GM12865 (cell line): ENCODE measurements at places on chromosomes 3 and 15.

DNA sequence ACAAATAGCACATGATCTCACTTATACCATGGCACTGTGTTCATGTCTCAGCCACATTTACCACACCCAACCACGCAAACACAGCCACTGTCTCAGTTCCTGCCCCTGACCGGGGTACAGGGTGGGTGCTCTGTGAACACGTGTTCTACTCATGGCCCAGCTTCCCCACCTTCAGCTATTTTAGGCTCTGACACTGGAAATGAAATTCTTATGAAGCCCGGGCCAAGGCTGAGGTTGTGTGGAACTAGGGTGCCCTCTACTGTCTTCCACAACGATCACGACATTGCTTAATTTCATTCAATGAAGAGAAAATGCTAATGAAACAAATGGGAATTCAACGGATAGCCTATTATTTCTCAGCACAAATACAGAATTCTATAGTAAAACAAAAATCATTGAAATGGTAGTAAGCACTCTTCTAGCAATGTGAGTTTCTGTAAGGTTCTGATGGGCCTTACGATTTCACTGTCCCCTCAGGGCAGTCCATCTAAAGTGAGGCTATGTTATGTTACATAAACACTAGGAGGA, 2.1 kb upstream of the GABRA5 start:
- DNase-seq: no peak

GRCh38 chr3:81676706-81677456, 84.6 kb downstream of the GBE1 start:
- DNase-seq: no peak

DNA sequence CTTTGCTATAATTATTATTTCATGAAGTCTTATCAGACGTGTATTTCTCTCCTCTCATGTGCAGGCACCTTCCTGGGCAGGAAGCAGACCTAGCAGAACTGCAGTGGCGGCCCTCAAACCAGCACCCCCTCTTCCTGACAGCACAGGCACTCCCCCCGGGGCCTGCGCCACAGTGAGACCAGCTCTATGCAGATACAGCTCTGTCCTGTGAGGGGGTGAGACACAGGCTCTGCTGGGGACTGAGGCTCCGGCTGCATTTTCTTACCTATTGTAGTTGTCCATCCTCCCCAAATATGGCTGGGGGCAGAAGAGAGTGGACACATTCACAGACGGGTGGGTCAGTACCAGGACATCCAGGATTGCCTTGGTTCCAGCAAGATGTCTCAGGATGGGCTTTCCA, 5.0 kb downstream of the CISH start:
- no peak for DNase-seq

DNA sequence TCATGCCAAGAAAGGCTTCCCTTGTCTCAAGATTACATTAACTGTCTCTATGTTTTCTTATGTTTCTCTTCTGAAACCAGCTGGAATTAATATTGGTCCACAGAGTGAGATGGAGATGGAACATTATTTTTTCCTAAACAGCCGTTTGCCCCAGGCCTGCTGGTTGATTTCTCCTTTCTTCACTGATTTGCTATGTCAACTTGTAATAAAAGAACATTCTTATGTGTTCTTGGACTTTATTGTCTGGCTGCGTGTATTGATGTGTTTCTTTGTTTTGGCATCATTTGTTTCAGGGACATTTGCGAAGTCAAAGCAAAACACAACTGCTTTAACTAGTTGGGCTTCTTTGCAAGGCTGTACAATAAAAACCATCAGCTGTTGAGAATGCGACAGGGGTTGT, 168.5 kb downstream of the FAM43A start:
- DNase-seq: no peak

- DNase-seq: no peak
These were observed 199.3 kb downstream of the TNIK start for GRCh38 chr3:171260899-171261298.

GRCh38 chr3:41681479-41681878, 280.4 kb downstream of the ULK4 start:
- no peak for DNase-seq

DNA sequence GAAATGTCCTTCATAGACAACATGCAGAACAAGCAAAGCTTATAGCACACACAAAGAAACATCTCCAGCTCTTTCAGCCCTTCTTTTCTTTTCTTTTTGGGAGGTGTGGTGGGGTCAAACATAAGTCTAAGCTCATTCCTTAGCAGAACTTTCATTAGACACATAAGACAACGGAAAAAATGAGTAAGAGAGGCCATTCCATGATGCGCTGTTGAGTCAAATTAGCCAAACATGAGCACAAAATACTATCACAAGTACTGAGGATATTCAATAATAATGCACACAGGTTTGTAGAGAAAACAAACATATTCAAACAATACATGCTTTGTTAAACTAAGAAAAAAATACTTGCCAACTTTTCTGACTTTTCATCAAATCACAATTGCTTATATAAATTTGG, 83.0 kb downstream of the PLOD2 start:
- no peak for DNase-seq

- peak; percentile 66 for DNase-seq
These were observed 993 bp downstream of the PLCL2 start for GRCh38 chr3:16885593-16886302.
